ENCODE measurements at places on chromosomes 2 and 18.

DNA sequence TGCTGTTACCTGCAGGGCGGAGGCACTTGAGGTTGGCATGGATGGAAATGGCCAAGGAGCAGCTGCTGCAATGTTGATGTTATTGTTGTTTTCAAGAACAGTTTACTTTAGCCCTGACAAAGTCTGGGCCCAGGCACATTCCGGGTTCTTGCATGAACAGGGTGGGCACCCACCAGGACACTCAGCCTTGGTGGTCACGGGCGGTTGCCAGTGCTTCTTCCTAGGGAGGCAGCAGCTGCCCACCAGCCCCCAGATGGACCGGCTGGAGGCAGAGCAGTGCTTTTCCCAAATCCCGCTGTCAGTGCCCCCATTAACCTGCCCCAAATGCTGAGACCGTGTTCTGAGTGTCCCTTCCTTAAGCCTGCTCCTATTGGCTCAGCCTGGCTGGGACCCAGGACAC lies 38.5 kb upstream of the B3GNT7 start:
- no peak for DNase-seq

DNA sequence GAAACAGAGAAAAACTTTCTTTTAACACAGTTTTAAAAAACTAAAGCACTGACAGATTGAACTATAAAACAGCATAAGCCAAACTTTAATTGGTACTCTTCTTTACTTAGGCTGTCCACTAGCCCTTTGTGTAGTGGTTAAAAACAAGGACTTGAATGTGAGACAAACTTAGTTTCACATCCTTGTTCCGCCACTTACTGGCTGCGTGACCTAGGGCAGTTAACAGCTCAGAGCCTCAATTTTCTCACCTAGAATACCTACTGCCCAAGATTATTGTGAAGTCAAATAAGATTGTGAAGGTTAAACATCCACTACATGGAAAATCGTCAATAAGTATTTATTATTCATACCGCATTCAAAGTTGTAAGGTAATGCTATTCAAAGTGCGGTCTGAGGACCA lies 2.0 kb downstream of the WDR35 start:
- no peak for DNase-seq

- DNase-seq = no peak
Observed at GRCh38 chr2:232458661-232459418, 2.9 kb downstream of the ALPI start.

- no peak for DNase-seq
Observed at GRCh38 chr2:157843935-157844334, 32.2 kb downstream of the ACVR1 start.

GRCh38 chr2:196170213-196170605 lies 1.2 kb downstream of the STK17B start:
- DNase-seq = no peak

GRCh38 chr18:80194874-80195570 lies 52.3 kb downstream of the PARD6G start:
- no peak for DNase-seq

GRCh38 chr2:127622561-127623387 lies 23.2 kb upstream of the GPR17 start:
- DNase-seq = no peak

DNA sequence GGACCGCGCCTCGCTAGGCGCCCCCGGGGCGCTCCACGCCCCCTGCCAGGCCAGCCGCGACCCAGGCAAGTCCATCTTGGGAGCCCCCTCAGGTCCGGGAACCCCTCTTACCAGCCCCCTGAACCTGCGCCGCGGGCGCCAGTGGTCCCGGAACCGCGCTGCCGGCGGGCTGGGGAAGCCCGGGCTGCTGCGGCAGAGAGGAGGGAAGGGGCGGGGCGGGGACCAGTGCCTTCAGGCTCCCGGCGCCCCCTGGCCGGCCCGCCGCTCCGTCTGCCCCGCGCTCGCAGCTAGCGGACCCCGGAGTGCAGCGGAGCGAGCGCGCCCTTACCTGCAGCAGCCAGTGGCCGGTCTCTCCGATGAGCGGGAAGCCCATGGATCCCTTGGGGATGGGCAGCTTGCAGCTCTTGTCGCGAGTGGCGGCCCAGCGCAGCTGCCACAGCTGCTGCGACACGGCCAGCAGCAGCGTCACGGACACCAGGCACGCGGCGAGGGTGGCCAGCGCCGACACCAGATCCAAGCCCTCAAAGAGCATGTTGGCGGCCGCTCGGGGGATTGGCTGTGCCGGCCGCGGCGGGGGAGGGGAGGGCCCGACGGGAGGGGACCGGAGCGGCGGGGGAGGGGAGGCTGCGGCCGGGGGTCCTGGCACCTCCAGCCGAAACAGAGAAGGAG lies at the start of gene CYP26B1:
CYP26B1 (minus strand) TSS at position 560 of the 669 bp plus-strand sequence; CDS start at position 532, 28 bp downstream.
- DNase-seq = no peak

DNA sequence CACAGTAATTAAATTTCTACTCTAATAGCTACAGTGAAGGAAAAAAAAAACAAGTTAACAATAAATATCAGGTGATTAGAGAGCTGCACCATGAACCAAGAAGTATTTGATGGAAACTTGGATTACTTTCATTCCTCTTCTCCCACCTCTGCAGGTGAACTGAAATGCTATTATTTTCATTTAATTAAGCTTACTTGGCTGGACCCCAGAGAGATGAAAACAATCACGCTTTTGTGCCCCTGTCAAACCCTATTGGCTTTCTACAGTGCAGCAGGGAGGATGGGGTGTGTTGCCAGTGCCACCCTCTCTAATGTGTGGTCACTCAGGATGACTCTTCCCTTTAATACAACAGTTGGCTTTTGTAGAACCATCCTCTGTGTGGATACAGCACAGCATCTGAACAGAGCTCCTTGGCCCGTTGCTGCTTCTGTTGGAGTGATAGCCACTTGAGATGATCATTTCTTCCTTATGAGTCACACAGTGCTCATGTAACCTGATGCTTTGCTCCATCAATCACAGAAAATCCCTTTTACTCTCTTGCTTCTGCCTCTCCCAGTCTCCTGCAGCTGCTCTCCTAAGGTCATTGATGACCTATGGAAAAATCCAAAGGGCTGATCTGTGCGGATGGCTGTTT lies 5.5 kb upstream of the ARL4C start:
- DNase-seq = no peak

DNA sequence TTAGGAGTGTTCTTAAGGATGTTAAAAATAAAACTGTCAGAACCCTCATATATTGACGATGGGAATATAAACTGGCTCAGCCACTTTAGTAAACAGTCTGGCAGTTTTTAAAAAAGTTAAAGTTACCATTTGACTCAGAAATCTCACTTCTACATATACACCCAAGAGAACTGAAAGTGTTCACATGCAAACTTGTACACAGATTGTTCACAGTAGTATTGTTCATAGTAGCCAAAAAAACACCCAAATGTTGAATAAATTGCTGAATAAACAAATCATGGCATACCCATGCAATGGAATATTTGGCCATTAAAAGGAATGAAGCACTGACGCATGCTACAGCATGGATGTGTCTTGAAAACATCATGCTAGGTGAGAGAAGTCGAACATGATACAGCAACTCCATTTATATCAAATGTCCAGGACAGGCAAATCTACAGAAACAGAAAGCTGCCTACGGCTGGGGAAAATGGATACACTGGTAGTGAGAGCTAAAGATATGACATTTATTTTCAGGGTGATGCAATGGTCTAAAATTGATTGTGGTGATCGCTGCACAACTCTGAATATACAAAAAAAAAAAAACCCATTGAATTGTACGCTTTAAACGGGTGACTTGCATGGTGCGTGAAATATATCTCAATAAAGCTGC lies 10.1 kb downstream of the RPL31 start:
- DNase-seq = no peak

GRCh38 chr2:114859726-114860510 lies 417.5 kb downstream of the DPP10 start:
- DNase-seq = no peak

- no peak for DNase-seq
Observed at GRCh38 chr2:217612920-217613319, 389.9 kb downstream of the TNS1 start.

DNA sequence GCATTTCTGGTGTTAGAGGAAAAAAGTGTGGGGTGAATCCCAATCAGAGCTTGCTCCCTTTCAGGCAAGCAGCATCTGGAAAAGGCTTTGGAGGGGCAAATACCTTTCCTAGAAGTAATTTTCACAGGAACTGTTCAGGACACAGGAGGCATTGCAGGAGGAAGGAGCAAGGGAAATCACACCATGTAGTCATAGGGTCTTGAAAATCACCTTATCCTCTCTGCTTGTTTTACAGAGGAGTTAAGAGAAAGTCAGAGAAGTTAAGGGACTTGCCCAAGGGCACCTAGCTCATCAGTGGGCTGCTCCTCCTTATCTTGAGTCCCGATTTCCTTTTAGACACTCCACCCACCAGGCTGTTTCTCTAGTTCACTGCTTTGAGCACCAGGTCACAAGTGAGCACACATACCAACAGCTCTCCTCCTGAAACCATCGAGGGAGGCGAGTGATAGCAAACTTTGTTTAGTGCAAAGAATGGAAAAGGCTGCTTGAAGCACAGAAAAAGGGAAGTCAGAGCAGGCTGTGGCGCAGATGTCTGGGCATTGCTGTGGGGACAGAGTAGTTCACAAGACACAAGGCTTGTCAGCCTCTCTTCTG lies 89.2 kb upstream of the CXCR4 start:
- DNase-seq = no peak

- DNase-seq = no peak
Observed at GRCh38 chr2:86335865-86336674, 1.4 kb downstream of the REEP1 start.

GRCh38 chr2:217947383-217948350 lies 55.1 kb downstream of the TNS1 start:
- DNase-seq = no peak

Measured in progenitor cell of endocrine pancreas (in vitro differentiated cells).